ENCODE measurements at places on chromosomes 4 and X. TPM values are rescaled to one million over a fixed set of nuclear protein-coding genes. Genes with fewer than 3 reads are reported as not detected.

GRCh38 chr4:168621806-168622589 is 125.1 kb downstream of the PALLD start:
- DNase-seq, result no peak

DNA sequence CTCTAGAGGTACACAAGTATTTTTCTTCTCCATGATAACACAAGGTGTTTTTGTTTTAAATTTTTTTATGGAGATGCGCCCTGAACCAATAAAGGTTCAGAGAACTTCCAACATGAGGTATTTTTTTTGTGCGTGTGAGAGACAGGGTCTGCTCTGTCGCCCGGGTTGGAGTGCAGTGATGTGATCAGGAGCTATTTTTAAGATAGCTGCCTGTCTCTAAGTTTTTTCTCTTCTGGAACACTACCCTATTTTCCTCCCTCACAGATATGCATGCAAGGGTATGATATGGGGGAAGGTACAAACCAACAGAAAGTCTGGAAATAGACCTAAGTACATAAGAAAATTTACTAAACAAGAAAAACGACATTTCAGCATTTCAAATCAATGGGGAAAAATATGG is 3.0 kb downstream of the GCNA start:
- no peak for DNase-seq

DNA sequence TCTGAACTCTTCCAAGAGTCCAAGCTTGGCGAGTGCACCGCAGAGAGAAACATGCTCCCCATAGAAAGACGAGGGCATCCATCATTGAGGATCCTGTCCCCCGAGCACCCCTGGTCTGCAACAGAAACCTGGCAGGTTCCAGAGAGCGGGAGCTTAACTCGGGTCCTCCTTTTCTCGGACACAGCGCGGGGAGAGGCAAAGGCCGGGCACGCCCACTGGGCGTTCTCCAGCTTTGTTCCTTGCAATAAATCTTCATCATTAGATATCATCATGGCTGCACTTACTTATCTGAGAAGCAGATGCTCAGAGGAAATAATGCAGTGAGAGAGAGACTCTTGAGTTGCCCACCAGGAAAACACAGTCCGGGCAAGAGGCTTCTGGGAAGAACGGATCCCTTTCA is 90.1 kb upstream of the PSAPL1 start:
- DNase-seq, result no peak

DNA sequence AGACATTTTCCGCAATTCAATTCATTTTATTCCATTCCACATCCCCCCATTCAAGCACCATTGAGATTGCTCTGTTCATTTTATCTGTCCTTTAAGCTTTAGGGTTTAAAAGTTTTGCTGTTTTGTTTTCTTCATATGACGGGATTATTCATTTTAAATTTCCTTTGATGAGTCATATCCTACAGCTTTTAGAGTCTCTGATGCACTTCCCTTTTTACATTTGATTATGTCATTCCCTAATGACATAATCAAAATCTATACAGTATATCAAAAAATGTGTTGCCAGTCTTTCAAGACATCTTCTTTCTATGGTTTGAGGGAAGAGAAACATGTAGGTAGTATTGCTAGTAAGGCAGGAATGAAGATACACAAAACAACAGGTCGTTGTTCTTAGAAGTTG is 456.3 kb downstream of the PDGFC start:
- DNase-seq, result no peak

- DNase-seq, result no peak
These were observed 931.0 kb upstream of the INTU start for GRCh38 chr4:126701756-126702155.

GRCh38 chr4:139528377-139529005 is 27.5 kb downstream of the SETD7 start:
- DNase-seq, result no peak

GRCh38 chr4:16329125-16329796 is 103.0 kb upstream of the TAPT1 start:
- no peak for DNase-seq

DNA sequence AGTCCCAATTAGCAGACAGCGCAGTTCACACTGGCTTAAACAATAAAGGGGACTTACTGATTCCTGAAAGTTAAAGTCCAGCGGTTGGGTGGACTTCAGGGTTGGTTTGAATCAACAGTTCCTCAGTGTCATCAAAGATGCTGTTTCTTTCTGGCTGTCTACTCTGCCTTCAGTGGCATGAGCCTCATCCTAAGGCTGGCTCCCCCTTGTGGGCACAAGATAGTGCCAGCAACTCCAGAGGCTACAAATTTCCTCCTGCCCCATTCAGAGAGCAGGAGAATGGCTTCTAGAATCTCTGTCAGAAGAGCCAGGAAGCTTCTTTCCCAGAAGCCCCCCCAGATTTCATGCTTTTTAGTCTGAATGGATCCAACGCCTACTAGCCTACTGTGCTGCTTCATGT is 82.4 kb upstream of the MTM1 start:
- peak; percentile 62 for DNase-seq

DNA sequence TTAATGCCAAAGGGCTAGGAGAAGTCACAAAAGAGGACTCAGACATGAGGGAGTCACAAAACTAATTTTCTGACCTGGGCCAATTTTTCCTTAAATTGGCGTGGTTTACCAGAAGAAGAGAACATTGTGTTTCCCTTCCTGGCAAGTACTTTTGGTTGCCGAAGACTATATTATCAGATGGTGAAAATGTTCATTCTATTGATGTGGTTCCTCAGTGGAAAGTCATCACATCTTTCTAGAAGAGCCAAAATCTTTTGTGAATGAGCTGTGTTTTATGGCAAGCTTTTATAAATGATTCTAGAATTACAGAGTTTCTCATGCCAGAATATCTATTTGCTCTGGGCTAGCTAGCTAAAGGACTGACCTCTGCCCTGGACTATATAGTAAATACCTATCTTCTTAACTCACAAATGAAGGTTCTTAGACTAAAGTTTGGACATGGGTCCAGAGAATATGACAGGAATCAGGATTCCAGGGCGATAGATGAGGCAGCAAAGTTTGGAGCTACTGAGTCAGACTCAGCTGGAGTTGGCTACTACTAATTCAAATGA is 288.9 kb downstream of the IL1RAPL2 start:
- no peak for DNase-seq

GRCh38 chr4:76120199-76120598 is 28.0 kb downstream of the NUP54 start:
- DNase-seq, result no peak

DNA sequence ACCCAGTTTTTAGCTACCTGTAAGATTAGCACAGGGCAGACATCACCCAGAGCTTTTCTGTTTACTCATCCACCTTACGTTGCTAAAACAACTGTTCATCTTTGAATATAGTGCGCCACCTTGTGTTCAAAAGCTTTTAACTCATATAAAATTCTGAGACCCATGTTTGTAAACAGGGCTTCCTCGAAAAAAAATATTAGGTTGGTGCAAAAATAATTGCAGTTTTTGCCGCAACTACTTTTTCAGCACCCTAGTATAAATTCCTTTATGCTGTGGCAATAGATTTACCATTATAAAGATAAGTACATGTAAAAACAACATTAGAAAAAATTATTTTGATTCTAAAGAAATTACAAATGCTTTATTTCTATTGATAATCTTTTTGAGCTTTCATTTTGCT is 147.9 kb downstream of the LRBA start:
- peak; percentile 58 for DNase-seq

DNA sequence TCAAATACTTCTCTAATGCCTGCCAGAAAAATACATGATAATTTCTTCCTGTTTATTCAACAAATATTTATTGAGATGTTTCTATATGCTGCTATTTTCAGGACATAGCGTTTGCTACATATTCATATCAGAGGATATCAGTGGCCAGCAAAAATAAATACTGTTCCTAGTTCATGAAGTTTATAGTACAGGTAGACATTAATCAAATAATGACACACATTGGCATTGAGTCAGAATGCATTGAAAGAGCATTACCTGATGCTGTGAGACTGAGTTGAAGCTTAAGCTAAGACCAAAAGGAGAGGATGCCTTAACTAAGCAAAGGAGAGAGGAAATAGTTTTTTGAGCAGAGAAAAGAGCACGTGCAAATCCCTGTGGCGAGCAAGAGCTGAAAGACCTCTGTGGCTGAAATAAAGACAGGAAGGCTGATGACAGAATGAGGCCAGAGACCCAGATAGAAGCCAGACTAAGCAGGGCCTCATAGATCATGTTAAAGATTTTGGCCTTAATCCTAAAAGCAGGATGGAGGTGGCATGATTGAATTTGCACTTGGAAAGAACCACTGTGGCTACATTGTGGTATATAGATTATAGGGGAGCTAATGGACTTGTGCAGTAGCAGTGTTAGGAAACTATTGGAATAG is 36.2 kb downstream of the FAM241A start:
- no peak for DNase-seq

GRCh38 chr4:177987896-177988295 is 545.7 kb upstream of the AGA start:
- DNase-seq, result no peak

DNA sequence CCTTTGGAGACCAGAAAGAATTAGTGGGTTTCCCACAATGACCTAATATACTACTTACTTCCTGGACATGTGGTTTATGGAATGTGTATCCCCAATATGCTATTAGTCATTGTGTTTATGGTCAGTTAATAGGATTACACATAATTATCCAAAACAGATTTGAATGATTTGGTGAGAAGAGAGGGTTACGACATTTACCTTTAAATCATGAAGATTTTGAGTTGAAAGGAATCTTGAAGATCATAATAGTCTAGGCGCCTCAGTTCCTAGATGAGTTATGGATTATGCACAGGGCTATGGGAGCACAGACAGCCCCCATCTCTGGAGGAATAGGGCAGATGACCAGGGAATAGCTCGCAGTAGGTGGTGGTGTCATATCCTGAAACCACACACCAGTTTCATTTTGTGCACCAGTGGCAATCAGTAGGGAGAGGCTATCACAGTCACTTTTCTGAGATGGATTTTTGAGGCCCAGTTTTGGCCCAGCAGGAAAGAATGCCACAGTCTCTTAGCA is 61.3 kb downstream of the SEPTIN11 start:
- no peak for DNase-seq

DNA sequence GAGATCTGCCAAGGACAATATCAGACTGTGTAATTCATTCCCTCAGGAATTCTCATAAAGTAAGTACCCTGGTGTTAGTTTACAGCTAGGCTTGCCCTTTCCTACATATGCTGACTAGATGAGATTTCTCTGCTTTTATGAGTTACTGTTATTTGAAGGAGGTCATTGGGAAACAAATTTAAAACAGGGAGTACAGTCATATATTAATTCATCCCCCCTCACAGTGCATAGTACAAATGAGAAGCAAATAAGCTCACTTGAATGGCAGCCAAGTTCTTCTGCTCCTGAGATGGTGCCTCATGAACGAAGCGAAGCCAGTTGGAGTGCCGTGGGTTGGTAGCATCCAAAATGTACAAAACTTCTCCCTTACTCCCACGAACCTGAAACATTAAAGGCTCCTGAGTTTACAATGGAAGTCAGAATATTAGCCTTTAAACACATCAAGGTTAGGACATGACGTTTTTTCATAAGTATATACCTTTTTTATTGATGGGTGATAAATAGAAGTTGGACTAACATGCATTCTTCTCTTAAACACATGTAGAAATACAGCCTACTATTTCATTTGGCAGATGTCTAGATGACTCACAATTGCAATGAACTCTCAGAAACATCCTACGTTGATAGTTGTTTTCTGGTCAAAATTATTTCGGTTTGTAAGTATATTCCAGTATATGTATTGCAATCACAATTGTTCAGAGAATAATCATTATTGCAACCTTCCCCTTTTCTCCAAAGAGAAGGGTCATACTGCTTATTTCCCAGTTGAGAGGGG is 69.2 kb downstream of the PRDM5 start:
- no peak for DNase-seq

GRCh38 chrX:45401923-45402322 is 201.2 kb upstream of the DIPK2B start:
- no peak for DNase-seq

- no peak for DNase-seq
These were observed 72.5 kb upstream of the EMCN start for GRCh38 chr4:100590325-100590724.

DNA sequence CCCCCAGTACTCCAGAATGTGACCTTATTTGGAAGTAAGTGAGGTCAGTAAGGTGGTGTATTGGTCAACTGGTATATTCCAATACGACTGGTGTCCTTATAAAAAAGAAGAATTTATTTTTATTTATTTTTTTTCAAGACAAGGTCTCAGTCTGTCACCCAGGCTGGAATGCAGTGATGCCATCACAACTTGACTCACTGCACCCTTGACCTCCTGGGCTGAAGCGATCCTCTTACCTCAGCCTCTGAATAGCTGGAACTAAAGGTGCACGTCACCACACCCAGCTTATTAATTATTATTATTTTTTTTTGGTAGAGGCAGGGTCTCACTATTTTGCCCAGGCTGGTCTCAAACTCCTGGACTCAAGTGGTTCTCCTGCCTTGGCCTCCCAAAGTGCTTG is 115.1 kb upstream of the PITX2 start:
- DNase-seq, result no peak

DNA sequence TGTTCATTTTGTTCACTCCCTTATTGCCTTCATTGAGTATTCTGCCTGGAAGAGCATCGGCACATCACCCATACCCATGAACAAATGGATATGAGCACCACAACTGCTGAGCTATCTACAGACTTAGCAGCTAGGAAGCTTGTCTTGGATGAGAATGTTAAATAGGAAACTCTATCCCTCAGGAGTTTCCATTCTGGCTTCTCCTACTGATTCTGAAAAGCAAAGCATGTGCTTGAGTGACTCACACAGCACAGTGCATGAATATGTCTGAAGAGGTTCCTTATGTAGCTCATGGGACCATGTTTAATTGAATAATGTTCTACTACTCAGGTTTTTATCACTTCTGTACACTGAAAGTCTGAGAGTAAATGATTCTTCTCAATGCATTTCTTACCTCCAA is 57.3 kb upstream of the MXRA5 start:
- no peak for DNase-seq

GRCh38 chr4:136754810-136755530 is 777.3 kb downstream of the PCDH18 start:
- DNase-seq, result no peak

DNA sequence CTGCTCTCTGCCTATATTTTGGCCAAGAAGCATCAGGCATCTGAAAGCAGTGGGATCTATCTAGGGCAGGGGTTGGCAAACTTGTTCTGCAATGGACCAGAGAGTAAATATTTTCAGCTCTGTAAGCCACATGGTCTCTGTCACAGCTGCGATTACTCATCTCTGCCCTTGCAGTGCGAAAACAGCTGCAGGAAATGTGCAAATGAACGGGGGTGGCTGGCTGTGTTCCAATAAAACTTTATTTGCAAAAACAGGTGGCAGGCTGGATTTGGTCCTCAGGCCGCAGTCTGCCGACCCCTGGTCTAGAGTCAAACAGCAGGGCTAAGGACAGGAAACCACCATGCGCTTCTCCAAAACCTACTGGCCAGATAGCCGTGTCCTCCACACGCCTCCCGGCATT is 48.6 kb downstream of the ACOX3 start:
- DNase-seq, result no peak

GRCh38 chrX:23662853-23663252 is 4.4 kb upstream of the PRDX4 start:
- DNase-seq, result no peak

- no peak for DNase-seq
These were observed 14.1 kb downstream of the KLF3 start for GRCh38 chr4:38678078-38678477.

GRCh38 chr4:173524218-173525117 is 5.6 kb downstream of the HAND2 start:
- no peak for DNase-seq

GRCh38 chr4:174005422-174005821 is 278.0 kb downstream of the FBXO8 start:
- peak; percentile 47 for DNase-seq

MSANTD1 gene
- 0.17 TPM for polyA plus RNA-seq

HEPH gene
- polyA plus RNA-seq, result 0.08 TPM

GABRB1 gene
- not detected for polyA plus RNA-seq

TMSB15A gene
- polyA plus RNA-seq, result 0.46 TPM

PGAM4 gene
- not detected for polyA plus RNA-seq

THAP9 gene
- polyA plus RNA-seq, result 1.7 TPM

SCD5 gene
- polyA plus RNA-seq, result 10.8 TPM

NLGN4X gene
- 0.06 TPM for polyA plus RNA-seq
